GM12892 (cell line): ENCODE measurements at places on chromosomes 5 and 9.

DNA sequence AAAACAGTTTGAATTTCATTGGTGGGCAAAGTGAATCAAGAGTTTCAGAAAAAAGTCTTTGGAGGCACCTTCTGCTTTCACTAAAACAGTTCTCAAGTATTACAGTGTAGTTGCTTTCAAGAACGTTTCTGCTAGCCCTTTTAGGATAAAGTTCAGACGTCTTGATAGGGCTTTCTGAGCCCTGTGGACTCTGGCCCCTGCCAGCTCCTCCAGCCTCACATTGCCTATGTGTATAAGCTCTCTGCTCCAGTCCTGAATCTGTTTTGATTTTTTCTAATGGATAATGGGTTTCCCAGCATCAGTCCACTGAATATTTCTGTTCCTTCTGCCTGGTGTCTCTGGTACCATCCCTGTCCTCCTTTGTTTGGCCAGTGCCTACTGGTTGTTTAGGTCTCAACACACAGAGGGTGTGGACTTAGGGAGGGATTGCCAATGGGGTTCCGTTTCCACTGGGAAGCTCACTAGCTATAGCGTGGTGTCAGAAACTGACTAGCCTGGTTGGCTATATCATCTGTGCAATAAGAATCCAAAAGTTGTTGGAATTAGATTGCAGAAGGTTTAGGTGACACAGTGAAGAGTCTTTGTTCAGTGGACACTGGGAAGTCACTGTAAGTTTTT lies 26.4 kb downstream of the ARHGAP26 start:
- DNase-seq, result no peak

GRCh38 chr9:117535434-117535833 lies 120.6 kb upstream of the ASTN2 start:
- no peak for DNase-seq

GRCh38 chr9:27304521-27304920 lies 7.6 kb upstream of the EQTN start:
- DNase-seq, result no peak

GRCh38 chr5:37846786-37847310 lies 7.0 kb upstream of the GDNF start:
- no peak for DNase-seq

GRCh38 chr5:7816535-7816901 lies 34.4 kb downstream of the CFAP90 start:
- DNase-seq, result no peak

GRCh38 chr9:127396253-127396807 lies 639 bp upstream of the SLC2A8 start:
- DNase-seq, result no peak

DNA sequence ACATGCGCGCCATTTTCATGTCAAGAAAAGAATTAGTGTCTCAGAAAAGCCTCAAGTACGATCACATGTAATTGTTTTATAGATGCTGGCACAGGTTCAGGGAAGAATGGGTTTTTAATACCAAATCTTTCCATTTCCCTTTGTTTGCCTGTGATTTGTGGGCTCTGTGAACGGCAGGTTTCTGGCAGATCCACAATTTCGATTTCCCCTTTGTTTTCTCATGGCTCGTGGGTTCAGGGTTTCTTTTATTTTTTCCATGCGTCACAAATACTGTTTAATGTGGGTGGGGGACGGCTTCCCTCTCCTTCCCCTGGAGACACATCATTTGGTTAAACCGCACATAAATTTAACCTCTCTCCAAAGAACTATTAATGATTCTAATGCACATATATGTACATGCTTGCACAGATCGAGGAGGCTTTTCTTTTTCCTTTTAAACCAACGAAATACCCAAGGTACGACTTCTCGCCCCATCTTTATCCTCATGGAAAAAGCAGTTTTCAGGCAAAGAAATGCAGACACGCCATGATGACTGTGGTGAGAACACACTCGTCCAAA lies 195.9 kb downstream of the SLIT3 start:
- no peak for DNase-seq

DNA sequence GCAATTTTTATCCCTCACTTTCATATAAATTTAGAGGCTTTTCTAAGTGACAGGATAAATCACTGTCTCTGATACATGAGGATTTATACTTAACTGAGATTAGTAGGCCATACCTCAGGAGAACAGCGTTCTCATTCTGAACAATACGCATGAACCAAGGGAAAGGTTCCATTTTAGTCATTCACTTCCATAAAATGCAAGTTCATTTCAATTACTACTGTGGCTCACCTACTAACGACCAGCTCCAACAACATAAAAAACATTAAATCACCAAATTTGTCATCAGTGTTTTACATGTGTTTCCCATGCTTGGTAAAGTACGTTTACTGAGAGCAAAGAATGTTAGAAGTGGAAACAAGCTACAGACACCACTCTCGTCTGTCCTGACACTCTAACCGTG lies 67.4 kb downstream of the EFNA5 start:
- DNase-seq, result no peak

GRCh38 chr5:170076211-170076610 lies 29.5 kb upstream of the FOXI1 start:
- no peak for DNase-seq
